Cardiac septum (tissue), 1 donor: ENCODE measurements at places on chromosomes 2 and 18. TPM values are rescaled to one million over a fixed set of nuclear protein-coding genes. Genes with fewer than 3 reads are reported as not detected.
A peak's percentile ranks its signal among the peaks of the same experiment; 100 is the strongest.

DNA sequence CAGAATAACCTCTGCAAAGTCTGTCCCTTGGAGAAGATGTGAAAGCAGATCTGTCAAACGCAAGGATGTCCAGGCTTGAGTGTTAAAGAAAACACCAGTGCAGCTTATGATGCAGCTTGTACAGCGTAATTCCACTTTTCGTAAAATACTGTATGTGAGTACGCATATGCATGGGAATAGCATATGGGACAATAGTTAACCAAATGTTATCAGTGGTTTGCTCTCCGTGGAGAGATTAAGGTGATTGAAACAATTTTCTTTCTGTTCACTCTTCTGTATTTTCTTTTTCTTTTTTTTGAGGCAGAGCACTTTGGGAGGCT, 27.2 kb downstream of the ATOH8 start:
- no peak for DNase-seq

ZBTB7C gene
- total RNA-seq: 8.0 TPM

C2orf72 gene
- total RNA-seq: 0.08 TPM

DNA sequence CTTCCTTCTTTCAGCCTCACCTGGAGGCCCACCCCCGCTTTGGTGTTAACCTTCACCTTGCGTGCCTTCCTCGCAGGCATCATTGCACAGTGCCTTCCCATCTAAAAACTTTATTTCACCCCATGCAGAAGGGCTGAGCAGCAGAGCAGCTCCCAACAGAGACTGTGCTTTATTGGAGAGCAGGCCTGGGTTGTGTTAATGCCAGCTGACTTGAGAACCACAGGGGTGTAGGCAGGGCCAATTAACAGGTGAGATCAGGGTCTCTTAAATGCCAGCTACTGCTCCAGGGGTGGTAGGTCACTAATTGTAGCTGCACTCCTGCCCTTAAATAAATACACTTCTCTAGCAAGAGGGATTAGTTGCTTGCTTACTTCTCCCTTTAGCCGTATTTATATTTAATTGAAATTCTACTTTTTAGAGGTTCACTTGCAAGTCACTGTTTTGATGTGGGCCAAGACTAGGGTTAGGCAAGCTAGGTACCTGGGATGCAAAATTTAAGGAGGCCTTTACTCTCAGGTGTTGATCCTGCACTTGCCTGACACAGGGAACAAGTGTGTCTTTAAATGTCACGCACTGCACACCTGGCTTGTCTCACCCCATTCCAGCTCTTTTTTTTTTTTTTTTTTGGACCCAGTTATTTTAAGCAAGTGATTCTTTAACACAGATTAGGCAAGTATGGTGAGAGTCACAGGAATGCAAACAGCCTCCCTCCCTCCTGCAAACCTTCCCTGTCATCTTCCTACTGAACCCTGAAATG, 54.5 kb downstream of the LYPD1 start:
- no peak for DNase-seq

DNA sequence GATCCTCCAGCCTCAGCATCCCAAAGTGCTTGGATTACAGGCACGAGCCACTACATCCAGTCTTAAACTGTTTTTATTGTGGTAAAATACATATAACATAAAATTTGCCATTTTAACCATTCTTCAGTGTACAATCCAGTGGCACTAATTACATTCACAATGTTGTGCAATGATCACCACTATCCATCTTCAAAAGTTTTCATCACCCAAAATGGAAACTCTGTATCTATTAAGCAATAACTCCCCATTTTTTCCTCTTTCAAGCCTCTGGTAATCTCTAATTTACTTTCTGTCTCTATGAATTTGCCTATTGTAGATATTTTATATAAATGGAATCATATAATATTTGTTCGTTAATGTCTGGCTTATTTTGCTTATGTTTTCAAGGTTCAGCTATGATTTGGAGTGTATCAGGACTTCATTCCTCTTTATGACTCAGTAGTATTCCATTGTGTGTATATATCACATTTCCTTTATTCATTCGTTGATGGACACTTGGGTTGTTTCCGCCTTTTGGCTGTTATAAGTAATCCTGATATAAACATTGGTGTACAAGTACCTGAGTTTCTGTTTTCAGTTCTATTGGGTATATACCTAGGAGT, 71.8 kb downstream of the GFPT1 start:
- no peak for DNase-seq

- DNase-seq: no peak
These were observed 3.7 kb upstream of the CEBPZOS start for GRCh38 chr2:37192551-37192950.

- no peak for DNase-seq
These were observed 84.2 kb downstream of the KLHL29 start for GRCh38 chr2:23469142-23469540.

MARCHF4 gene
- total RNA-seq: not detected

- DNase-seq: peak; percentile 43
These were observed 67.2 kb upstream of the HDAC4 start for GRCh38 chr2:239467956-239468490.

DNA sequence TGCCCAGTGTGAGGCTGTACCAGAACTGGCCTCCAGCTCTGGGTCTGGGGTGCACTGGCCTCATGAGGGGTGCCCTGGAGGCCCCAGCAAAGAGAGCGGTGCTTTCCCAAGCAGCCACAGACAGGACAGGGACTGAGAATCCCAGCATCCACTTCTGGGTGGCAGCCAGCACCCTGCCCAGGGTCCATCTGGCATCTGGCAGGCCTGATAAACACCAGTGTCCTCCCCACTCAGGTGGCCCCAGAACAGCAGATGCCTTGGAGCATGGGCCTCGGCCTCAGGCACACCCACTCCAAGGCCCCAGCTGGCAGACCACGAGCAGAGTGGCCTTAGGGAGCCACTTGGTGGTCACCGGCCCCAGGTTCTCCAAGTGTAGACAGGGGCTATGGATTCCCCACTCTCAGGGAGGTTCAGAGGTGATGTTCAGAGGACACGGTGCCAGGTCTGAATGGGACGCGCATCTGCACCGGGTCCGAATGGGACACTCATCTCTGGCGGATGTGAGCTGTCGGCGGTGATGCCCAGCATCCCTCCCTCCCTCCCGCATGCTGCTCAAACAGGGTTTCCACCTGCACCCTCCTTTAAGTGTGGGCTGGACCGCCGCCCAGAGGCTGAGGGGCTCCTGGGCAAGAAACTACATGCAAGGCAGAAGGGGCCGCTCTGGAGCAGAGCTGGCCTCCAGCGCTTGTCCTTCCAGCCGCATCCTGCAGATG, 82.2 kb upstream of the GPC1 start:
- no peak for DNase-seq

- DNase-seq: no peak
These were observed 11.1 kb downstream of the PRLH start for GRCh38 chr2:237577458-237577857.

GRCh38 chr2:126703311-126703710, 47.4 kb downstream of the GYPC start:
- no peak for DNase-seq

DNA sequence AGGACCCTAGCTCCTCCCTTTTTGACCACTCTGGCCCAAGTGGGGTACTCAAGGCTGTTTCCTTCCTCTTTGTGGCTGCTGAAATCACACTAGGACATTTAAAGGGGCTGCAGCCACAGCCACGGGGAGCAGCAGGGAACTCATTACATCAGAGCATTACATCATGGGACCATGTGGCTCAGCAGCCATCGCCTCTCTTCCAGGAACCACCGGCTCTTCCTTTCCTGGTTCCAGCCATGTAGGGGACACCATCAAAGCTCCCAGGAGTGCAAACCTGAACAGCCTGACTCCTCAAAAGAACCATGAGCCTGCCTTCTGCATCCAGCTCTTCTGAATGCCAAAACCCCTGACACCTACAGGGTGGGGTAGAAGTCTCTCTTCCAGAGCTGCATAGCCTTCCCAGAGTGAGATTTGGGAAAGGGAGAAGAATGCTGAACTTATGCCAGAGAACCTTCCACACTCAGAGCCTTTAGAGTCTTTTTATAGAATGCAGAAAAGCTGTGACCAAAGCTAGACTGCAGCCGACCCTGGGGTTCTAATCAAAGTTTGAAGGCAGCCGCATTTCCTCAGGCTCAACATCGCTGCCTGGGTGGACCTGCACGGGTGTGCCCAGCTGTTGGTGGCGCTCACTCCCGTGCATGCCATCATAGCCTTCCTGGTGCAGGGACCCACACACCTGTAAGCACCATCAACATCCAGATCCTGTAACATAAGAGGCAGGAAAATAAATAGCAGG, 121.7 kb downstream of the KLHL29 start:
- no peak for DNase-seq
